ENCODE measurements at places on chromosomes 4 and X. TPM values are rescaled to one million over a fixed set of nuclear protein-coding genes. Genes with fewer than 3 reads are reported as not detected.

FRMD7 gene
- 0.09 TPM for total RNA-seq

ZNF718 gene
- total RNA-seq, result 3.6 TPM

FREM3 gene
- under 0.01 TPM for total RNA-seq

TIMM8A gene
- total RNA-seq, result 2.6 TPM

CT45A5 gene
- not detected for total RNA-seq
